ENCODE measurements at places on chromosomes 6 and 20.

- no peak for DNase-seq
Observed at GRCh38 chr20:23186808-23187207, 100.7 kb upstream of the CD93 start.

GRCh38 chr6:40579101-40579500, 8.1 kb downstream of the LRFN2 start:
- DNase-seq, result no peak

GRCh38 chr6:31881136-31881859, 2.5 kb upstream of the SLC44A4 start:
- no peak for DNase-seq

GRCh38 chr6:101257163-101257562, 136.3 kb upstream of the GRIK2 start:
- DNase-seq, result no peak

- DNase-seq, result no peak
Observed at GRCh38 chr20:5714261-5715041, 35.8 kb upstream of the SHLD1 start.

GRCh38 chr20:38940644-38941043, 14.4 kb downstream of the FAM83D start:
- DNase-seq, result no peak

- no peak for DNase-seq
Observed at GRCh38 chr6:154705471-154706113, 27.6 kb upstream of the SCAF8 start.

DNA sequence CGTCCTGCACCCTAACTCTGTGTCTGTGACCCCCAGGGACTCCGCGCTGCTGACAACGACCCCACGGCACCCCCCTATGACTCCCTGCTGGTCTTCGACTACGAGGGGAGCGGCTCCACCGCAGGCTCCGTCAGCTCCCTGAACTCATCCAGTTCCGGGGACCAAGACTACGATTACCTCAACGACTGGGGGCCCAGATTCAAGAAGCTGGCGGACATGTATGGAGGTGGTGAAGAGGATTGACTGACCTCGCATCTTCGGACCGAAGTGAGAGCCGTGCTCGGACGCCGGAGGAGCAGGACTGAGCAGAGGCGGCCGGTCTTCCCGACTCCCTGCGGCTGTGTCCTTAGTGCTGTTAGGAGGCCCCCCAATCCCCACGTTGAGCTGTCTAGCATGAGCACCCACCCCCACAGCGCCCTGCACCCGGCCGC, 129.0 kb downstream of the TAF4 start:
- no peak for DNase-seq

DNA sequence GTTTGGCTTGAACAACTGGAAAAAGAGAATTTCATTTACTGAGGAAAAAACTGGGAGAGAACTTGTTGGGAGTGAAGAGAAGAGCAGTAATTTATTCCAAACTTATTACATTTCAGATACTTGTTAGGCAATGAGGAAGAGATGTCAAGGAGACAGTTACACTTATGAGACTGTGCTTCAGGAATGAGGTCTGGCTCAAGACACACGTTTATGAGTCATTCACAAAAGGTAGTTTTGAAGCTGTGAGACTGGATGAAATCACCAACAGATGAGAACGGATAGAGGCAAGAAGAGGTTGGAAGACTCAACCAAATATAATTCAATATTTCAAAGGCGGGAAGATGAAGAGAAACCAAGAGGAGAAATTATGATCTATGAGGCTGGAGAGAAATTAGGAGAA, 70.6 kb upstream of the DEFB112 start:
- DNase-seq, result no peak

DNA sequence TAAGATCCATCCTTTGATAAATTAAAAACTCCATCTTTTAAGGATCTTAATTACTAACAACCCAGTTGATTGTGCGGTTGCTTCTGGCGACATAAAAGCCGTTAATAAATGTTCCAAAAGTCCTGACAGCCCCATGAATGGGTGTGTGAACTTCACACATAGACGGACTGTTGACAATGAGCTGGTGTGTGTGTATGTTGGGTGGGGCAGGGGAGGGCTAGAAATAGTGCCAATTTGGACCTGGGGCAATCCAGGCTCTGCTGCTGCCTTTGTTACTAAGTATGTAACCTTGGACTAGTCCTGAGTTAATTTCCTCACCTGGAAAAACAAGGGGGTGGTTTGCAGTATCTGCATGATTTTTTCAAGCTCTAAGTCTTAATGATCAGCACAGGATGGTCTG, 4.2 kb downstream of the MAS1 start:
- no peak for DNase-seq
